ENCODE measurements at places on chromosomes 3 and 15.

GRCh38 chr15:36632226-36632625 is 52.8 kb downstream of the CDIN1 start:
- no peak for DNase-seq

DNA sequence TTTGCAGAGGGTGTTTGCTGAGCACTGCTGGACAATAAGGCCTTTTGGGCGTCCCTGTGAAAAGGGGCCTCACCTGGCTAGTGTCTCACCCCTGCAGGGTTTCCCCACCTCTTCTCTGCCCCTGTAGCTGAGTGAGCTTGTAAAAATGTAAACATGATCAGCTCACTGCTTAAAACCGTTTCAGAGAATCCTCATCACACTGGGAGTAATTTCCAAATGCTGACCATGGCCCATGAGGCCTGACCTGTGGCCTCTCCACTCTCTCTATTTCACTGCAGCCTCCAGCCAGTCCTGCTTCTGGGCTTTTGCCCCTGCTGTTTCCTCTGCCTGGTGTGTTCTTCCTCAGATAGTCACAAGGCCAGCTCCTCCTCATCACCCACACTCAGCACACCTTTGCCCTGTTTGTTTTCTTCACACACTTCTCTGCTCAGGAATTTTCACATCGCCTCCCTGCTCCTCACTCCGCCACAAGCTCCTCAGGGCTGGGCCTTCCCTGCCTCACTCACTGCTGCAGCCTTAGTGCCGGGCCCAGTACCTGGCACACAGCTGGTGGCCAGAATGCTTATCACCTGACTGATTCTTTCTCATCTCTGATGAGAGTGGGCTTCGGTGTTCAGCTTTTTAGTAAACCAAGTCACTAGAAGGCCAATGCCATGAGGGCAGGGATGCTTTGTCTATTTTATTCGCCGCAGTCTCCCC is 79.3 kb upstream of the SEC13 start:
- DNase-seq = no peak

GRCh38 chr3:17742880-17743657 is 638 bp upstream of the TBC1D5 start:
- DNase-seq = no peak

GRCh38 chr3:4908433-4909156 is 70.6 kb upstream of the BHLHE40 start:
- DNase-seq = no peak

DNA sequence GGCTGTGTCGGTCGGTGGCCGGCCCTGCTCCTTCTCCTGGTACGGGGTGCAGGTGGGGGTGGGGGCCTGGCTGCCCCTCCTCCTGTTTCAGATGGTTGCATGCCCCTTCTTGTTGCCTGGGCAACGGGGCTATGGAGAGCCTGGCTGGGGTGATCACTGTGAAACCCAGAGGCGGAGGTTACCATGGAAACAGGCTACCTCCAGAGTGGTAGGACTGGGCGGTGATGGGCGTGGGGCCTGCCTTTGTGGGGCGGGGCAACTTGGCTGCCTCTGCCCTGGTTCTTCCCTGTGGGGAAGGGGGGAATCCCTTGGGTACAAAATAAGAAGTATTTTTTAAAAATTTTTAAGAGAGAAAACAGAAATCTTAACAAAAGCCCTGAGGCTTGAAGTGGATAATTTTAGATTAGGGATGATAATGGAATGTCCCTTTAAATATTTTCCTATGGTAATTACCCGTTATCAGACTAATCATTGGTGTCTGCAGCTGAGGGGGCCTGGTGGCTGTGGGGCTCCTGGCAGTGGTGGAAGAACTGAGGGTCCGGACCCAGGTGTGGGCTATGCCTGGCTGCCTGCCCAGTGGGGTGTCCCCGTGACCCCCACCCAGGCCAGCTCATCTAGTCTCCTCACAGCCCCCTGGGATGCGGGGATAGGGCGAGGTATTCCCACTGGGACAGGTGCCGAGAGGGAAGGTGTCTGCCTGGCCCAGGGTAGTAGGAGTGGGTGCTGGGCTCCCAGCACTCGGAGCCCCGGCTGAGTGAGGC is 32.5 kb downstream of the PLXNA1 start:
- no peak for DNase-seq

- DNase-seq = no peak
Observed at GRCh38 chr3:146161663-146162002, 649 bp upstream of the PLOD2 start.

DNA sequence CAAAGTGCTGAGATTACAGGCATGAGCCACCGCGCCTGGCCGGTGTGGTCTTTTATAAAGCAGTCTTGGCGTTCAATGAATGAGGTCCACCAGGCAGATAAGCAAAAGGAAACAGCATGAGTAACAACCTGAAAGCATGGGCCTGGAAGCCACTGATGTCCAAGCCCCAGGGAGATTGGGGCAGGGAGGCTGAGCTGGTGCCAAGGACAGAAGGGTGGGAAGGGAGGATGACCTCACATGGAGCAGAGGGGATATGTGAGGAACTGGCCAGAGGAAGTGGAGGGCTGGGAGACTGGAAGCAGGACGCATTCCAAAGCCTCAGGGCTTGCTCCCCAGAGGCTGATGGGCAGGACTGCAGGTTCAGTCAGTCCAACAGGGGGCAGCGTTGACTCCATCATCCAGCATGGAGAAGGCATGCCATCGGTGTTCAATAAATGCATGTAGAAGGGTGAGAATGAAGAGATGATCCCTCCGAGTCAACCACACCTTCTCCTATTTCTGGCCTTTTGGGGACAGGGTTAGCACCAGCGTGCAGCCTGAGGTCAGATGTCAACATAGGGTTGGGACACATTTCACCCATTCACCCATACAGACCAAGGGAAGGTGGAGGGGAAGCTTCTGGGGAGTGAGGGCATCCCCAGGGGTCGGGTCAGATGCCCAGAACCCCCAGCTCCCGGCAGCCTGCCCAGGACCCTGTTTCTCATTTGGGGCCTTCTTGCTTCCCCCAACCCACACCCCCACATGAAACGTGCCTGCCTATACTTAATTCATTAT is 14.8 kb downstream of the MYL3 start:
- DNase-seq = peak; percentile 67

DNA sequence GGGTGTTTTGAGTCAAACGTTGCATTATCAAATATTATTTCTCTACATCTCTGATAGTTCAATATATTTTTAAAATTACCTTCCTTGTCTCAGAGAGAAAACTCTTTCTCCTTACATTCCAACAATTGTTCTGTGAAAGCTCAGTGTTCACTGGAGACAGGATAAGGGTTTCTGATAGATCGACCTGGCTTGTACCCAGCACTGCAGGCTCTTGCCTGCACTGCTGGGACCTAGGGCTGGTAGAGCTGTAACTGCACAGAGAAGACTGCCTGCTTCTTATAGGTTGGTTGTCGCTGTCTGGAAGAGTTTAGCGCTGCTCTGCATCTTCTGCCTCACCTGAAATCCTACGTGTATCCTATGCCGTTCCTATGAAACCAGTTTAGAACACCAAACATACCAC is 249.9 kb upstream of the LRTM1 start:
- no peak for DNase-seq
